ENCODE measurements at places on chromosomes 16 and 17. TPM values are rescaled to one million over a fixed set of nuclear protein-coding genes. Genes with fewer than 3 reads are reported as not detected.

Gene TK1
- polyA plus RNA-seq, result 1.2 TPM

Gene HIC1
- polyA plus RNA-seq, result 1.8 TPM

Gene LRRC37A
- polyA plus RNA-seq, result 1.1 TPM

Gene CDRT15
- polyA plus RNA-seq, result not detected

Gene KRT12
- polyA plus RNA-seq, result not detected

Gene MPO
- 0.19 TPM for polyA plus RNA-seq

Gene TBC1D28
- polyA plus RNA-seq, result not detected

Gene CD300E
- 0.31 TPM for polyA plus RNA-seq

DNA sequence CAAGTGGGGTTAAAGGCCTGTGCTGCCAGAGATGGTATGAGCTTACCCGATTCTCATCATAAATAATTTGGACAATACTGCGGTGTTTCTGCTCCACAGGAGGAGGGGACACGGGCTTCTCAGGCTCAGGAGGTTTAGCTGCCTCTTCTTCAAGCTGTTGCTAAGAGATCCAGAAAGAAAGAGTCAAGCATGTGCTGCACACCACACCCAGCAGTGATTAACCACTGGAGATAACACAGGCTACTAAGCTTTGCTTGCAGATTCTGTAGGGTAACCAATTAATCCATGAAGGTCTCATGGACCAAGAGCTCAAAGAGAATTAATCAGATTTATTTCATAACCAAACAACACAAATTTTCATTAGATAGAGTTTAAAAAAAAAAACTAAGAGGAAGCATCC lies 56.6 kb downstream of the NCOR1 start:
- DNase-seq, result no peak

DNA sequence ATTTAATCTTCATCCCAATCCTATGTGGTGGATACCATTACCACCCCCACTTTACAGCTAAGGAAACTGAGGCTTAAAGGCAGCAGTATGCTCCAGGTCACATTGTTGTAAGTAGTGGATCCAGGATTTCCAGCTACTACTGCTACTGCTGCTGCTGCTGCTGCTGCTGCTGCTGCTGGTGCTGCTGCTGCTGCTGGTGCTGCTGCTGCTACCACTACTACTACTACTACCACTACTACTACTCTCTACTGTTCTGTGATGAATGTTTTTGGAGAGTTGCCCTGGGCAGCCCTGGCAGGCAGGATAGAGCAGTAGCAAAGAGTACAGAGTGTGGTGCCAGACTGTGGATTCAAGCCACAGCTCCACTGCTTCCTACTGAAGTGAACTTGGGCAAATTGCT lies 49.3 kb upstream of the SLC12A3 start:
- DNase-seq, result no peak

GRCh38 chr16:56190677-56191155 lies 573 bp upstream of the GNAO1 start:
- no peak for DNase-seq

- no peak for DNase-seq
These were observed 12.1 kb upstream of the C16orf74 start for GRCh38 chr16:85762970-85763369.

DNA sequence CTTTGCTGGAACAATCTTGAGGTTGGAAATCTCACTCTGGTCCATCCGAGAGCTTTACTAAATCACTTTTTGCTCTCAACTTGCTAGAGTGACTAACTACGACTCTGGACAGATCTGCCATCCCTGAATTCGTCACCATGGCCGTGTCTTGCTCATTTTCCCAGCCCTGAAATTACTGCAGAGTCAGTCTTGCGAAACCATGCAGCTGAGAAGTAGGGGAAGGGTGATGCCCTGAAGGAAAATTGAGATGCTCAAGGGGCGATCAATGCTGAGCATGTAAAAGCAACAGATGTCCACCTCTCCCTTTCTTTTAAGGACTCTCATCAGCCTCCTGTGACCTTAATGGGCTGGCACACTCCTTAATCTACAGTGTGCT lies 18.8 kb downstream of the PCTP start:
- no peak for DNase-seq

- DNase-seq, result no peak
These were observed 218.7 kb downstream of the MRTFB start for GRCh38 chr16:14289692-14290340.

- DNase-seq, result no peak
These were observed 541.9 kb upstream of the CDH11 start for GRCh38 chr16:65663774-65664173.

DNA sequence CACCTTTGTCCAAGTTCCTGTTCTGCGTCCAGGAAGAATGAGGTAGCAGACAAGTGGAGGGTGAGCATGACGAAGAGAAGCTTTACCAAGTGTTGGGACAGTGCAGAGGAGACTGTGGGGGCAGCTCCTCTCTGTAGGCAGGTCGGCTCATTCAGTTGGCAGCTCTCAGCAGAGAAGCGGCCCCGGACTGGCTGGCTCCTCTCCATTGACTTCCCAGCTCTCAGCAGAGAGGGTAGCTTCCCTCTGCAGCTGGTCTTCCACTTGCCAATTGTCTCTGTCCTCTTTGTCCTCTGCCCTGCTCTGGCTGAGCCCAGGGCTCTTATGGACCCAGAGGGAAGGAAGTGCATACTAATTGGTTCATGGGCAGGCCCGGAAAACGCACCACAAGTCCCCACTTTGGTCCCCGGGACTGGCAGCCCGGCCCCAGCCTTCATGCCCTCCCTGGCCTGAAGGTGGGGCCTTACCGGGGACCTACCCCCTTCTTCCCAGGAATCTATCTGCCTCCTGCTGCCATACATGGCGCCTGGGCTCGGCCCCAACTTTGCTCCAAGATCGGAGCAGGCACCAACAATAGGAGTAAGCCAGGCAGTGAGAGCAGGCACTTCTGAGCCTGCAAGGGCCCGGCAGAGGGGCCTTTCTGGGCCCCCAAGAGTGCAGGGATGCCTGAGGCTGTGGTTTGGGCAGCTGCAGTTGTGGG lies 10.1 kb downstream of the KCTD5 start:
- DNase-seq, result no peak

DNA sequence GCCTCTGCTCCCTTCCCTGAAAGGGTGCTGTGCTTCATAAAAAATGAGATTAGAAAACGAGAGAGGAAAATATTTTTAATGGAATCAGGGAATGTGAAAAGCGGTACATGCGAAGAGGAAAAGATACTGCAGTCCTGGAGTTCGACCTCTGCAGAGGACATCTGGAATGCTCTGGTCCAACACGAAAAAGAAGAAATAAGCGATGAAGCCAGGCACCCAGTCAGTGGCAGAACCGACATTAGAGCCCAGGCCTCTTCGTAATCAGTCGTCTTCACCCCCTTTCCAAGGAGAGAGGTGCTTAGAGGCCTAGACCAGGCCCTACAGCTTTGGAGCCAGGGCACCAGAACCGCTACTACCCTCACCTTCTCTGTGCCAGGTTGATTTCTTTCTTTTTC lies 459 bp upstream of the MARCHF10 start:
- DNase-seq, result no peak

GRCh38 chr17:3827124-3827773 lies 18.8 kb downstream of the NCBP3 start:
- peak; percentile 26 for DNase-seq

DNA sequence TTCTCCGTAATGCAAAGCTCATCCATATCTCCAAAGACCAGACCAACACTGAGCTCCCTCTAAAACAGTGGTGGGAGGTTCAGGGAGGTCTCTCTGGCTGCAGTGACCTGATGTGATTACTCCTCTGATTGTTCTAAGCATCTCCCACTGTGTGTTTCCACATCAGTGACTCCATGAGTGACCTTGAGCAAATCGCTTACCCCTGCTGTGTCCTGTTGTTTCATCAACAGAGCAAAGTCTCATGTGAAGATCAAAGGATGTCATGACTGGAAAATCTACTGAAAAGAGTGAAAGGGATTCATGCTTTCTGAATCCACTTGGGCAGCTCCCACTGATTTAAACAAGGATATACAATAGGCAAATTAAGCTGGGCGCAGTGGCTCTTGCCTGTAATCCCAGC lies 352.9 kb downstream of the TMEM114 start:
- DNase-seq, result no peak

- no peak for DNase-seq
These were observed 45.9 kb downstream of the MAPT start for GRCh38 chr17:45940293-45940692.

- peak; percentile 66 for DNase-seq
These were observed 108.5 kb downstream of the RAB11FIP4 start for GRCh38 chr17:31499771-31500554.

DNA sequence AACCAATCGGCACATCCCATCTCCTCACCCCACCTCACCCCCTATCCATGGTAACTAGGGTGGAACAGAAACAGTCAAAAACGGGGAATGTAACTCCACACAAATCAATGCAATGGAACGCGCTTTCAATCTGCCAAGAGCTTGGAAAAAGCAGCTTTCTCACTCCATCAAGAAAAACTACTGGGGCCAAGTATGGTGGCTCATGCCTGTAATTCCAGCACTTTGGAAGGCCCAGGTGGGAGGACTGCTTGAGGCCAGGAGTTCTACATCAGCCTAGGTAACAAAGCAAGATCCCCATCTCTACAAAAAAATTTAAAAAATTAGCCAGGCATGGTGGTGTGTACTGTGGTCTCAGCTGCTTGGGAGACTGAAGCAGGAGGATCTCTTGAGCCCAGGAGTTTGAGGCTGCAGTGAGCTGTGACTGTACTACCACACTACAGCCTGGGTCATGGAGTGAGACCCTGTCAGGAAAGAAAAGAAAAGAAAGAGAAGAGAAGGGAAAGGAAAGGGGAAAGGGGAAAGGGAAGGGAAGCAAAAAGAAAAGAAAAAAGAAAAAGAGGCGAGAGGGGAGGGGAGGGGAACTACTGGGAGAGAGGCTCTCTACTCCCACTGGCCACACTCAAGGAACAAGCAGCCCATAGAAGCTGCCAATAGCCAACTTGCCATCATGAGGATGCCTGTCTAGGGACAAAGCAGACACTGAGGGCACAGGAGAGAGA lies 38.9 kb downstream of the ARHGAP17 start:
- DNase-seq, result no peak

- no peak for DNase-seq
These were observed 193.0 kb upstream of the ZFHX3 start for GRCh38 chr16:73240920-73241319.

DNA sequence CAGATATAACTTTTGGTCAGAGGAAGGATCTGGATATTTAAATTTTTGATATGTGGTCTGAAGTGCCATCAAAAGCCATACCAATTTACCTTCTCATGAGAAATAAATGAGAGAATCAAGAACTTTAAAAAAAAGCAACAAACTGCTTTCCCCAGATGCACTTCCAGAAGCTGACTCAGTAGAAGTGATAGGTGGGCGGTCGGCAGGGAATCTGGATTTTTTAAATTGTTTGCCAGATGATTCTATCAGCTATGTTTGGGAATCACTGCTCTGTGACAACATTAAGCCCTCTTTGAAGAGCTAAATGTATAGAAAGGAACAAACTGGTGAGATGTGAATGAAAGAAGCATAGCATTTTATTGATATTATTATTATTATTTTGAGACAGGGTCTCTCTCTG lies 19.2 kb downstream of the CDH3 start:
- DNase-seq, result no peak

- DNase-seq, result no peak
These were observed 6.8 kb upstream of the FADS6 start for GRCh38 chr17:74900208-74900607.

DNA sequence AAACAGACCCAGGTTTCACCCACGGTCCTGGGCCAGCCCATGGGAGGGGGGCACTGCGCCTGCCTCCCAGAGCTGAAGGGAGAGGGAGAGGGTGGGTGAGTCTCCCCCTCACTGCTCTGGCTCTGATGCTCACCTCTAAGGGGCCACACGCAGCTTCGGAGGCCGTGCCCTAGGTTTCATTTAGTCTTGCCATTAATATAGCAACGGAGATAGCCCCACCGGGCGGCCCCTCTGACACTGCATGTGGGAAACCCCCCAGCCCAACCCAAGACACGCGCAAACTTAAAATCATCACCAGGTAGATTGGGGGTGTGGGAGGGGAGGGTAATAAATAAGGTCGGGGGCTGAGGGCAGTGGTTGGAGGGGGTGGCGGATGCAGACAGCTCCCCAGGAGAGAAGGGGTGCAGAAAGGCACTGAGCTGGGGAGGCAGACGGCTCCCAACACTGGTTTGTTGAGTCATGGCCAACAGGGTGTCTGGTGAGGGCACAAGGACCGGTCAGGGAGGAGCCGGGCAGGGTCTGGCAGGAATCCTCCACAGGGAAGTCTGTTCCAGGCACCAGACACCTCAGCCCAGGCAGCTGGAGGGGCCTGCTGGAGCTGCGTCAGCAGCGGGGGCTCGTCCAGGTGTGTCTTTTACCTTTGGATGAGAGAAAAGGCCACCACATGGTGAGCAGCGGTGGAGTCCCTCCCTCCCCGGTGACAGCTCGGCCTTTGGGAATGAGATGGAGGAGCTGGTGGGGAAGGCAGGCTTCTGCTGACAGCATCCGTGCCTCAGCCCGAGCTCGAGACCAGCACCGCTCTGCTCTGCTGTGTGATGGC lies 32.0 kb upstream of the DOC2B start:
- peak; percentile 45 for DNase-seq

- DNase-seq, result no peak
These were observed 79.4 kb downstream of the C16orf78 start for GRCh38 chr16:49453021-49453420.

DNA sequence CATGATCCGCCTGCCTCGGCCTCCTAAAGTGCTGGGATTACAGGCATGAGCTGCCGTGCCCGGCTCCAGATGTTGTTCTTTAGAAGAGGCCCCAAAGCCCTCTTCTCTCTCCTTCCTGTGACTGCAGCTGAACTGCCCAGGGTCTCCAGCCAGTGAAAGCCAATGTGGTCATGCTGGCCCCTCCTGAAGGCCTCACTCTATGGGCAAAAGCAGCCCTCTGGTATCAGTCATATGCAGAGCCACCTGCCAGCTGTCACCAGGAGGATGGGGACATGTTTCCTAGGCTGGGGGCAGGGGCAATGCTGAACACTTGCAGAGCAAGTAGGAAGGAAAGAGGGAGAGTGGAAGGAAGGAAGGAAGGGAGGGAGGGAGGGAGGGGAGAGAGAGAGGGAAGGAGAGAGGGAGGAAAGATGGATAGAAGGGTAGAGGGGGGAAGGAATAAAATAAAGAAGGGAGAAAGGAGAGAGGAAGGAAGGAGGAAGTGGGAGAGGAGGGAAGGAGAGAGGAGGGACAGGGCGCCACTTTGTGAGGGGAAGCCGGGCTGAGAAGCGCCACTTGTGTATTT lies 36.0 kb downstream of the SOCS3 start:
- no peak for DNase-seq

GRCh38 chr16:85860413-85861094 lies 38.4 kb upstream of the IRF8 start:
- no peak for DNase-seq

DNA sequence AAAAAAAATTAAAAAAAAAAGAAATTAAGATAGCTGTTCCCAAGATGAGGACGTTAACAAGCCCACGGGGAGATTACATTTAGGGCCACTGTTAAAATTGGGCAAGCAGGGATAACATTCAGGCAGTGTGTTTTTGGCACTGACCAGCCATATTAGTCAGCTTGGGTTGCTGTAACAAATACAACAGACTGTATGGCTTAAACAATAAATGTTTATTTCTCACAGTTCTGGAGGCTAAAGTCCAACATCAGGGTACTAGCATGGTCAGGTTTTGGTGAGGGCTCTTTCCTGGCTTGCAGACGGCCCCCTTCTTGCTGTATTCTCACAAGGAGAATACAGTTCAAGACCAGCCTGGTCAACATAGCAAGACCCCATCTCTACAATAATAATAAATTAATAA lies 31.3 kb downstream of the ARSG start:
- DNase-seq, result no peak

- no peak for DNase-seq
These were observed 116.9 kb upstream of the CACNG3 start for GRCh38 chr16:24139282-24139681.
